A549 (cell line): ENCODE measurements at places on chromosomes 7 and 10.

DNA sequence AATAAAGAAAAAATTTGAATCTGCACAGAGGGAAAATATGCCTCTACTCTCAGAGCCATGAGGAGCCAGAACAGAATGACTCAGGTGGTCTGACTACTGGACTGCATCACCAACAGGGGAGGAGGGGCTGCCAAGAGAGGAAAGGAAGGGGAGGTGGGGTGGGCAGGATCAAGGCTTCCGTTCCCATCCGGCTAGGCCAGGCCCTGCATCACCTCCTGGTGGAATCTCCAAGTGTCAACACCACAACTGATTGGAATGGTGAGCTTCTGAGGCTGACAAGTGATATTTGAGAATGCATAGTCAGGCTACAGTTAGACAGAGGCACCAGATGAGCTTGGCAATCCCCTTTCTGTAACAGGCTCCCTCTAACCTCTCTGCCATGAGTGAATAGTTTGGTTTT is 10.4 kb upstream of the GPR26 start:
- DNase-seq: no peak

DNA sequence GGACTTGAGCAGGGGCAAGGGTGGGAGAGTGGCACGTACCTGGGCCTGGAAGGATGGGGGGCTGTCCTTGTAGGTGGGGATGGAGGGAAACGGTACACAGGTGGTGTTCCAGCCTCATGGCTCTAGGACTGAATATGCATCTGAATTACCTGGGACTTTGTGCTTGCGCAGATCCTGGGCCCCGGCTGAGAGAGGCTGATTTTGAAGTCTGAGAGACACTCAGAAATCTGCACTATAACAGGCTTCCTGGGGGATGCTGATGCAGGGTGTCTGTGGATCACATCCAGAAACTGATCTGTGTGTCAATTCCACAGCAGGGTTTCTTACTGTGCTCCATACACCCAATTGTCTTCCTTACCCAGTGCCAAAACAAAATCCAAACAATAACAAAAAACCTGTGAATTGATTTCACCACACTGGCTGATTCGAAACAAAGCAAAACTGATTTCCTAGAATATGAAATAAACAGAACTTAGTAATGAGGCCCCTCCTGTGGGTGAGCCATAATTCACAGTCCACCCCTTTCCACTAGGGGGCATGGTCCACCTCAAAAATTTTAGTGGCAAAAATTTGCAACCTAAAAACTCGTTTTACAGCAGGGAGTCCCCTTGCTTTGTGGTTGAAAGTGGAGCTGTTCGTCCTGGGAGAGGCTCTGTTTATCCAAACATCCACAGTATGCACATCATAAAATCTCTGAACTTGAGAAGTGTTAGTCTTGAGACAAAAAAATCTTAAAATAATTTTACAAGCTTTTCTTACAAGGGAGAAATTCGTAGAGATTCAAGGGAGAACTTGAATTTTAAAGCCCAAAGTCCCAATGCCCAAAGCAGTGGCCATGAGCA is 32.0 kb upstream of the PLEKHA1 start:
- peak; percentile 44 for DNase-seq

- DNase-seq: no peak
These were observed 50.0 kb downstream of the CALD1 start for GRCh38 chr7:134829380-134829986.

- no peak for DNase-seq
These were observed 880.2 kb upstream of the AUTS2 start for GRCh38 chr7:68718097-68718551.

DNA sequence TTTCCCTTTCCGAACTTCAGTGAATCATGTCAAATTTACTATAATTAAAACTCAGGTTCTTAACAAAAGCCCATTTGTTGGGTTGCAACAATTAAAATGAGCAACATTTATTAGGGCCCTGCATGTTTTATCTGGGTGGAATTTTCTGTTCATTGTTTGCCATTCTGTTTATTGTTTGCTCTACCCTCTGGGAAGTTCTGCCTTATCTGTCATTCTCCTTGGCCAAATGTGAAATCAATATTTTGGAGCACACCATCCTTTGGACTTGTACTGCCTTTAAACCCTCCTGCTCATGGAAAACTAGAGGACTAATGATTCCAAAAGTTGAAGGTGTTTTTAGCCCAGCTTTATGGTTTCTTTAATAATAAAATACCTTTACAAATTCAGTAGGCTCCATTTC is 134.5 kb upstream of the KCND2 start:
- no peak for DNase-seq

- DNase-seq: no peak
These were observed 94.7 kb upstream of the CCDC71L start for GRCh38 chr7:106755641-106756040.

GRCh38 chr10:94591461-94592205 is 46.0 kb downstream of the HELLS start:
- no peak for DNase-seq

- no peak for DNase-seq
These were observed 263.6 kb upstream of the ZMIZ1 start for GRCh38 chr10:78805176-78805575.

DNA sequence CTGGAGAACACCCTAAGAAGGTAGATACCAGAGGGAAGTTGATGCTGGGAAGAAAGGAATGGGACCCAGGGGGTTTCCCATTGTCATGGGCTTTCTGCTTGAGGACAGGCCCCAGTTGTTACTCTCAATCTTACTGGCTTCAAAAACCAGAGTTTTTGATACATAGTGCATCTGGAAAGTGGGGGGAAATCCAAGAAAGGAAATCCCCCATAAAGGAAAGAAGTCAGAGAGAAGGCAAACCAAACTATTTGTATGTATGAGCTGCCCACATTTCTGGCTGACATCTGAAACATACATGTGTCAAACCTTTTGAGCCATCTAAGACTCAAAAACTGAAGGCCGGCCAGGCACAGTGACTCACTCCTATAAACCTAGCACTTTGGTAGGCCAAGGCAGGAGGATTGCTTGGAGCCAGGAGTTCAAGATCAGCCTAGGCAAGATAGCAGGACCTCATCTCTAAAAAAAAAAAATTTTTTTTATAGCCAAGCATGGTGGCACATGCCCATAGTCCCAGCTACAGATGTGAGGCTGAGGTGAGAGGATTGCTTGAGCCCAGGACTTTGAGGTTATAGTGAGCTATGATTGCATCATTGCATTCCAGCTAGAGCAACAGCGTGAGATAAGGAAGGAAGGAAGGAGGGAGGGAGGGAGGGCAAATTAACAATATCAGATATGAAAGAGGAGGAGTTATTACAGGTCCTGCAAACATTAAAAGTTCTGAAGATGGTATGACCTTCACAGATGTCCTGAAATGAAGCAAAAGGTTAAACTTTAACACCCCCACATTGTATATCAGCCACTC is 6.7 kb upstream of the COA1 start:
- no peak for DNase-seq

GRCh38 chr10:33832124-33832787 is 497.8 kb upstream of the NRP1 start:
- DNase-seq: no peak

GRCh38 chr7:84638339-84638697 is 443.7 kb upstream of the SEMA3A start:
- no peak for DNase-seq

DNA sequence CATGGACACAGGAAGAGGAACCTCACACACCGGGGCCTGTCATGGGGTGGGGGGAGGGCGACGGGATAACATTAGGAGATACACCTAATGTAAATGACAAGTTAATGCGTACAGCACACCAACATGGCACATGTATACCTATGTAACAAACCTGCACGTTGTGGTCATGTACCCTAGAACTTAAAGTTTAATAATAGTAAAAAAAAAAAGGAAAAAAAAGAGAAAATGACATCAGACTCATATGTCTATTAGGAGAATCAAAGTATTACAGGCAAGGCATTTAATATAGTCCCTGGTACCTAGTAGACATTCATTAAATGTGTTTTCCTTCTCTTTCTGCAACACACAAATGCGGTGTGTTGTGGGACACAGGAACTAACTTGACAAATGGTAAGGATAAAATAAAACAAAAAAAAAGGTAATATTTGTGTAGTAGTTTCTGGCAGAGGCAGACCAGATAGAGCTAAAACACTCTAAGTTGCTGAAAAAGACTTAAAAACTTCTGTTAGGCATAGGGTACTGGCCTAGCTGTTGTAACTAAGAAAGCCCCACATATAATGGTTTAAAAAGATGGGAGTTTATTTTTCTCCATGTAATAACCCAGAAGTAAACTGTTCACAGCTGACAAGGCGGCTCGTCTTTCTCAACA is 68.8 kb downstream of the NAMPT start:
- DNase-seq: no peak

GRCh38 chr10:86802473-86803108 is 46.2 kb downstream of the BMPR1A start:
- no peak for DNase-seq

DNA sequence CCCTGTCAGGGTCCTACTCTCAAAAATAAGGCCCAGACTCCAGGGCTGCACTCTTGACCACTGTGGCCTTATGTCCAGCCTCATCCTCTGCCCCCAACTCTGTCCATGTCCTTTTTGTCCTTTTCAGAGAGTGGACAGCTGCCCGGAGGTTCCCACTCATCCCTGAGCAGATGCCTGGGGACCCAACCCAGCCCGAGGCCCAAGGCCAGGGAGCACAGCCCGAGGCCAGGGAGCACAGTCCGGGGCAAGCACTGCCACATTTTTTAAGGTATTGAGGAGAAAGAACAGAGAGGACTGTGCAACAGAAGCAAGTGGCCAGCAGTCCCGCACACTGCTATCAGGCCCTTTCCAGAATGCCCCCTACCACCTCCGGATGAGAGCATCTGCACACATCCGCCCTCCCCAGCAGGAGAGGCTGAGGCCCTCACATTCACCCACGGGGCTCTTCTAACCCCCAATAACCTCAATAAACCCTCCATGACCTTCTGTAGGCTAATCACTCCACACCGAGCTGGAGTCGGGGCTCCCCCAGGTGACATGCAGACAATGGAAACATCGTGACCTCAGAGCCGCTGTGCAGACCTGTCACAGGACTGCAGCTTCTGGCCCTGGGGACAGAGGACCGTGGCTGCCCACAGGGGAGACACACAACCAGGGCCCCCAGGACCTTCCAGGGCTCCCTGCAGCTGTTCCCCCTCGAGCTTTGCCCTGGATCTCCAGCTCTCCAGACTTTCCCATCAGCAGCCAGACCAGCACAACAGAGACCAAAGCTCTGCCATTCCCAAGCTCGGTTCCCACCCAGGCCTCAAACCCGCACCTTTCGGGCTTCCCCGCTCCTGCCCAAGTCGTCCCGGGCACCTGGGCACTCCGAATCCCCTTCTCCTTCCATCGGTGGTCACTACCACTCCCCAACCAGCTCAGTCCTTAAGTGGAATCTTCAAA is 51.4 kb downstream of the CAMK2B start:
- DNase-seq: no peak

DNA sequence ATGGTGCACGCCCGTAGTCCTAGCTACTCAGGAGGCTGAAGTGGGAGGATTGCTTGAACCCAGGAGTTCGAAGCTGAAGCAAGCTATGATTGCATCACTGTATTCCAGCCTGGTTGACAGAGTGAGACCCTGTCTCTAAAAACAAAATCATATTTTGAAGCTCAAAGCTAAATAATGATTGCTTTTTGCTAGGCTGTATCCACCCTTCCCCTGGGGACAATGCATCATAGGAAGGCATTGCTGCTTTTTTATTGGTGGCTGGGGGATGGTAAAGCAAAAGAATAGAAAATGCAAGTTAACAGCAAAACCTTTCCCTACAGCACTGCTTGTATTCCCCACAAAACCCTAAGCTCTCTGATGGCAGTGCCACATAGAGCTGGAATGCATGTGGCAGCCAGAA is 107.5 kb upstream of the WAC start:
- DNase-seq: no peak

DNA sequence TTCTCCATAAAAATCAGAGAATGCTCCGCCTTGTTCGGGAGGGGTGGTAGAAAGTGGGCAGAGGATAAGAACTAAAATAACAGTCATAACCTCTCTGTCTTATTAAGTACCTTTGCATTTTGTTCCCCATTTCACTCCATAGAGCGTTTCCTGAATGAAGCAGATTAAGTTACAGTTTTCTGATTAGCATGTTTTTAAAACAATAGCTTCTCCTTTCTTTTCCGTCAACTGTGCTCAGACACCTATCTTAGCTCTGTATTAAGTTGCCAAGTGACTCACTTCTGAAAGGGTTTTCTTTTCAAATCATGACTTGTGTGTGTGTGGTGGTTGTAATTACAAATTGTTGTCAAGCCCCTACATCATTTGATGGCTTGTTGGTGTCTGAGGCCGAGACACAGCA is 1.4 kb downstream of the HABP2 start:
- DNase-seq: no peak

GRCh38 chr7:3356173-3356572 is 55.1 kb downstream of the SDK1 start:
- DNase-seq: no peak

DNA sequence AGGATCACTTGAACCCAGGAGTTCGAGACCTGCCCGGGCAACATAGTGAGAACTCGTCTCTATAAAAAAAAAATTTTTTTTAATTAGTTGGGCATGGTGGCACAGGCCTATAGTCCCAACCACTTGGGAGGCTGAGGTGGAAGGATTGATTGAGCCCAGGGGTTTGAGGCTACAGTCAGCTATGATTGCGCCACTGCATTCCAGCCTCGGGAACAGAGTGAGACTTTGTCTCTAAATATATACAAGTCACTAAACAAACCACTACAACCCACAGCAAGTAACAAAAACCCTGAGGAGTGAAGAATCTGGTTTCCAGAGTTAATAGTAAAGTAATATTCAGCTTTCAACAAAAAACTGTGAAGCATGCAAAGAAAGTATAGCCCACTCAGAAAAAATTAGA is 32.7 kb upstream of the HHEX start:
- DNase-seq: no peak

DNA sequence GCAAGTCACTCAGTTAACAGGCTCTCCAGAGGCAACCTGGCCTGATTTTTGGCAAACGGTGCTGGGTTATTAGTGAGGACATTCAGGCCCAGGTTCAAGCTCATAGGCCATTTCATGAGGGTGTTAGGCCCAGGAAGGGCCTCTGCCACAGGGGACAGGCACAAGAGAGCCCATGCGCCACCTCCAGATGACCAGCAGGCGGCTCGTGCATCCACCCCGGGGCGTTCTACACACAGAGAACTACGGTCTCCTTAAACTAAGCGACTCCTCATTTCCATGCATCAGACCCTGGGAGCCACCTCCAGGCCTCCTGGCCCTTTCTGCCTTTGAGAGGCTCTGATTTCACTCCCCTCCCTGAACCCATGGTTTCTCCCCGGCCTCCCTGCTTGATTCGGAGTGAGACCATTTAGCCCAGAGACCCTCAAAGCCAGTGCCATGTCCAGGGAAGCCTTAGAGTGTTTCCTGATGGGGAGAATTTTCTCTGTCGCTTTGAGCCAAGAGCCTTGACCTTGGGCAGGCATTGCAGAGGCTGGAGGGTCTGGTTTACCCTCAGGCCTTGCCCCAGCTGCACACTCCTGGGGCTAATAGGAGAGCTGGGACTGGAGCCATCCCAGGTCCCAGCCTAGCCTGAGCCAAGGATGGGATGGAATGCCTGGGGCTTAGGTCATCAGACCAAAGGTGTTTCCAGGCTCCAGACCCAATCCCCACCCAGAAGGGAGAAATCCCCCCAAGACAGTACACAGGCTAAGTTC is 188.0 kb downstream of the GRID1 start:
- peak; percentile 58 for DNase-seq
